Stimulated activated CD4-positive, alpha-beta T cell treated with anti-CD3 and anti-CD28 coated beads, Interleukin-4, amount 100 ng/mL, for 4 hours (primary cell): ENCODE measurements at places on chromosomes 1 and 21.

DNA sequence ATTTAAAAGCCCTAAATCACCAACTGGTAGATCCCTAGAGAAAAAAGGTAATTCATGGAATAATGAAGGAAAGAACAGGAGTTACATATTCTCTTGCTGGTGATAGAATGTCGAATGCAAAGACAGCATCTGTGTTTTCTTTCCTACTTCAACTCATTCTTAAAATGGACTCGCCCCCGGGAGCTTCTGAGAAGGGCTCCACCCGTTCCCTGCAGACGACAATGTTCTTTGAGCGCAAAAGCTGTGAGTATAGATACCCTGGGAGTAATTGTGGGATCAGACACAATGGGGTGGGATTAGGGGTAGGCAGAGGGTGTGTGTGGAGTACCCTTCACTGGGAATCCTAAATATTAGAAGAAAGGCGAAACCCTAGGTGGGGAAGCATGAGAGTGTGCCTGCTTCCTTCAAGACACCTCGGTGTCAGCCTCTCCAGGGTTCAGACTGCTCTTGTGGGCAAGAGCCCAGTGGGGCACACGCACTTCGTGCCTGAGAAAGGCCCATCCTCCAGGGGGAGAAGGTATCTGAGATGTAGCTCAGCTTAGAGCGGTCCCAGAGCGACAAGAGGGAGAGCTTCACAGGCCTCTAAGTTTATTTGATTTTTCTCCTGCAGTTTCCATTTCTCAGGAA, 123.3 kb upstream of the DPYD start:
- no peak for DNase-seq

GRCh38 chr1:82644186-82644915, 843.6 kb downstream of the ADGRL2 start:
- no peak for DNase-seq

DNA sequence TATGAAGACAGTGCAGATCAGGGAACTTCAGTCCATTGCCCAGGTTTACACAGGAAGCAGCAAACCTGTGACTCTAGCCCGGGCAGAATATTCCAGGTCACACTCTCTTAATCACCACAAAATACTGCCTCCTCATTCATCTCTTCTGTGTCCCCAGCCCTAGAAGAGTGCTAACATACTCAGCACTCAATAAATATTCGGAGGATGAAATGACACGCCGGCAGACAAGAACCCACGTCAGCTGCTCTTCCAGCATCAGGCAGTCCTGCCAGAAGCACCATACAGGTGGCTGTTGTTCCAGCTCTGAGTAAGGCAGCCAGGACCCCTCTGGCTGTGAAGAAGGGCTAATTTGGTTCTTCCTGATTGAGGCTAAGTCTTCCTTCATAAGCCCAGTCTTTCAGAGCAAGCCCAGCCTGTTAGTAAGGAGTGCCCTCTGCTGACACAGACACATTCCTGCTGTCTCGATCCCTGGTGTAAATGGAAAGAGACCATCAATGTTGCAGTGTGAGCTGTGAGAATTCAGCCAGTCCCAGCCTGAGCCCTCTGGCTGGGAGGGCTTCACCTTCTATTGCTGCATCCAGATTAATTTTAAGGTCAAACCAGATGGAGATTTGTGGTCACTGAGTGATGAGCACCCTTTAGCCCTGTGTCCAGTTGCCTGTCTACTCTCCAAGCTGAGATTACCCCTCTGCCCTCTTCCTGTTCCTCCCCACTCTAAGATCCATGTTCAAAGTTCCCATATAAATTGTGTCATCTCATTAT, 45.0 kb upstream of the KIRREL1 start:
- DNase-seq, result no peak

DNA sequence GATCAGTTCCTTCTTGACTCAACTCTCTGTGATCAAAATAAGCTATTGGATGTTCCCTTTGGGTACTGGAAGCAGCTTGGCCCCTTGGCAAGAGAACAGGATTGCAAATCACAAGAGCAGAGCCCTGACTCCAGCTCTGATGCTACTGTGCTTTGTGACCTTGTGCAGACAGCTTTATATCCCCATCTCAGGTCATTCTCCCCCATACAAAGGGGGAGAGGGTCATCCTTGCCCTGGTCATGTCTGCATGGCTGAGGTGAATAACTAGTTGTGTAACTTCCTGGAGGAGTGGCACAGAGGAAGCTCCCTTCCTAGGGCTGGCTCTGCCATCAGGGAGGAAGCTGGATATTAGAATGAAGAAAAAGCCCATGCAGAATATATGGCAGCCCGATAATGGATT, 142.9 kb downstream of the DHRS3 start:
- DNase-seq, result no peak

- peak; percentile 63 for DNase-seq
Observed at GRCh38 chr1:182781841-182782586, 7.6 kb upstream of the NPL start.
